ENCODE measurements at places on chromosomes 6 and 20.

GRCh38 chr6:9948678-9949077 lies 466.2 kb downstream of the TFAP2A start:
- no peak for DNase-seq

DNA sequence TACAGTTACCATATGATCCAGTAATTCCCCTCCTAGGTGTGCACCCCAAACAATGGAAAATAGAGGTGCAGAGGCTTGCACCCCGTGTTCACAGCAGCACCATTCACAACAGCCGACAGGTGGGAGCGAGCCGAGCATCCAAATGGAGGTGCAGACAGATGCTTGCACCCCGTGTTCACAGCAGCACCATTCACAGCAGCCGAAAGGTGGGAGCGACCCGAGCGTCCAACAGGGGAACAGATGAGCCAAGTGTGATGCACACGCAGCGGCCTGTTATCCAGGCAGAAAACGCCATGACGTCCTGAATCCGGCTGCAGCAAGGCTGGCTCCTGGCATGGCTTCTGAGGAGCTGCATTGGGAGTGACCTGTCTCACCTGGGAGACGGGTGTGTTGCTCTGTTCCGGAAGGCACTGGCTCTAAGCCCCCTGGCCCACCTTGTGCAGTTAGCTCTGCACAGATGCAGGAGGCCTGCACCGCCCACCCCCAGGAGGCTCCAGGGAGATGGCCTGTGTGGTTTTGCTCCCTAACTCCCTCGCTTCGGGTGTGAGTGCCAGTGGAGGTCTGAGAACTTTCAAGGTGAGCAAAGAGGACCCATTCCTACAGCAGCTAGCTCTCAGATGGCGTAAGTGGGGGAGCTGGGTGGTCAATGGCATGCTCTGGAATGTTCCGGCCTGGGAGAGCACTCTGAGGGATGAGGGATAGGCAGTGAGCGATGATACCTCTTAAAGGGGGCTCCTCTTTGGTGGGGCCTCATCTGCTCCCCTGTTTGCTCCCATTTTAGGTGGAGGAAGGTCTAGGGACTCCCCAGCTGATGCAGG lies 47.8 kb upstream of the FRMD1 start:
- DNase-seq: no peak

DNA sequence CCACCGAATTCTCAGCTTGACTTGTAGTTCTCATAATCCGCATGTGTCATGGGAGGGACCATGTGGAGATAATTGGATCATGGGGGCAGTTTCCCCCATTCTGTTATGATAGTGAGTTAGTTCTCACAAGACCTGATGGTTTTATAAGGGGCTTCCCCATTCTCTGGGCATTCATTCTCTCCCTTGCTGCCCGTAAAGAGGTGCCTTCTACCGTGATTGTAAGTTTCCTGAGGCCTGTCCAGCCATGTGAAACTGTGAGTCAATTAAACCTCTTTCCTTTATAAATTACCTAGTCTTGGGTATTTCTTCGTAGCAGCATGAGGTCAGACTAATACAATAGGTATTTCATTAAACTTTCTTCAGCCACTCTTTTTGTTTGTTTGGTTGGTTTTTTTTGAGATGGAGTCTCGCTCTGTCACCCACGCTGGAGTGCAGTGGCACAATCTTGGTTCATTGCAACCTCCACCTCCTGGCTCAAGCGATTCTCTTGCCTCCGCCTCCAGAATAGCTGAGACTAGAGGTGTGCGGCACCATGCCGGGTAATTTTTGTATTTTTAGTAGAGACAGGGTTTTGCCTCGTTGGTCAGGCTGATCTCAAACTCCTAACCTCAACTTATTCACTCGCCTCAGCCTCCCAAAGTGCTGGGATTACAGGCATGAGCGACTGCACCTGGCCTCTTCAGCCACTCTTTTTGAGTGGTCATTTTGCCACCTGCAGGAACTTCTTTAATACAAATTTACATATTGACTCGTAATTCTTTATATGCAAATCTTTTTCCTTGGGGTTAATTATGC lies 36.3 kb downstream of the GSTA2 start:
- DNase-seq: no peak

DNA sequence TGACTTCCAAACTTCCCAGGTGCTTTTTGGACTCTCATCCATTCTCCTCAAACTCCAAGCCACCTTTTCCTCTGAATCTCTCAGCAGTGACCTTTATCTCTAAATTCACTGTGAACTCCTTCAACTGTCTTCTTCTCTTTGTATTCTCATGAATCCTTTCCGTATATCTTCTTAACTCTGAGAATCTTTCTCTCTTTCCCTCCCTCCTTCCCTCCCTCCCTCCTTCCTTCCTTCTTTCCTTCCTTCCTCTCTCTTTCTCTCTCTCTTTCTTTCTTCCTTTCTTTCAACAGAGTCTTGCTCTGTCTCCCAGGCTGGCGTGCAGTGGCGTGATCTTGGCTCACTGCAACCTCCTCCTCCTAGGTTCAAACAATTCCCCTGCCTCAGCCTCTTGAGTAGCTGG lies 4.3 kb upstream of the PRELID3B start:
- no peak for DNase-seq

- DNase-seq: no peak
Observed at GRCh38 chr6:161696801-161697200, 422.9 kb upstream of the AGPAT4 start.

DNA sequence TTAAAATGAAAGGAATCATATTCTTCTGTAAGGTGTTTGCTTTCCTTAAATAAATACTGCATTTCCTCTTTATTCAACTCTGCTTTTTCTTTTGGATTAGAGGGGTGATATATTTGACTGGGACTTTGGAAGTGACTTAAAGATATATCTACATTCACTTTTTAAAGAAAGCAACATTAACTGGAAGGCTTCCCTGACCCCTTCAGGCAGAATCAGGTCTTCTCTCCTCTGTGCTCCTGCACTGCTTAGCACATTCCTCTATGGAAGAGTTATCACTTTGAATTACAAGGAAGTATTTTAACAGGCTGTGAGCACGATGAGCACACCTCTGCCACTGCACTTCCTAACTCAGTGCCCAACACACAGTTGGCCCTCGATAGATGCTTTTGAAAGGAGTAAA lies 59.2 kb upstream of the POU3F2 start:
- no peak for DNase-seq

GRCh38 chr6:44148306-44148705 lies 10.3 kb upstream of the CAPN11 start:
- DNase-seq: no peak

- no peak for DNase-seq
Observed at GRCh38 chr6:145802141-145802540, 12.5 kb downstream of the FBXO30 start.

DNA sequence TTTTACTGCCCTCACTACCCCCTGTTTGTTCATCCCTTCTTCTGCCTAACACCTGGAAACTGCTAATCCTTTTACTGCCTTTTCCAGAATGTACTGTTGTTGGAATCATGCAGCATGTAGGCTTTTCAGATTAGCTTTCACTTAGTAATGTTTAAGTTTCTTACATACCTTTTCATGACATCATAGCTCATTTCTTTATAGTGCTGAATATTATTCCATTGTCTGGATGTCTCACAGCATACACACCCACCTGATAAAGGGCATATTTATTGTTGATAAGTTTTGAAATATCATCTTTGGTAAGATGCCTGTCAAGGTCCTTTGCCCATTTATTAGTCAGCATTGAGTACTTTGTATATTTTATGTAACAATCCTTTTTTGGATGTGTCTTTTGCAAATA lies 588.2 kb upstream of the NRSN1 start:
- DNase-seq: no peak

- no peak for DNase-seq
Observed at GRCh38 chr6:72977114-72977513, 248.2 kb downstream of the KHDC1L start.

DNA sequence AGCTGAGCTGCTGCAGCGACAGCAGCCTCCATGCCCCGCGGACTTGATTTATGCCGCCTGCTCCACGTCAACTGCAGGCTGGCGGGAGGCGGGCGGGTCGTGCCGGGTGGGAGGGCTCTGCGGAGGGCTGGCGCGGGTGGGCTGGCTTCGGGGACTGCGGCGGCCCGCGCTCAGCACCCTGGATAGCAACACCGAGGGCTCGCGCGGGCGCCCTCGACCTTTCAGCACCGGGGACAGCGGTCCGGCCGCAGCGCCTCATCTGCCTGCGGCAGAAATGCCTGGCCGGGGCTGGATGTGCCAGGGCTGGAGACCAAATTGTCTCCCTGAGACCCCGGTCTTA lies 792 bp downstream of the SNAP25 start:
- peak; percentile 89 for DNase-seq

GRCh38 chr20:24277196-24277595 lies 192.2 kb upstream of the SYNDIG1 start:
- no peak for DNase-seq

GRCh38 chr20:47863315-47863965 lies 78.2 kb upstream of the SULF2 start:
- DNase-seq: no peak

DNA sequence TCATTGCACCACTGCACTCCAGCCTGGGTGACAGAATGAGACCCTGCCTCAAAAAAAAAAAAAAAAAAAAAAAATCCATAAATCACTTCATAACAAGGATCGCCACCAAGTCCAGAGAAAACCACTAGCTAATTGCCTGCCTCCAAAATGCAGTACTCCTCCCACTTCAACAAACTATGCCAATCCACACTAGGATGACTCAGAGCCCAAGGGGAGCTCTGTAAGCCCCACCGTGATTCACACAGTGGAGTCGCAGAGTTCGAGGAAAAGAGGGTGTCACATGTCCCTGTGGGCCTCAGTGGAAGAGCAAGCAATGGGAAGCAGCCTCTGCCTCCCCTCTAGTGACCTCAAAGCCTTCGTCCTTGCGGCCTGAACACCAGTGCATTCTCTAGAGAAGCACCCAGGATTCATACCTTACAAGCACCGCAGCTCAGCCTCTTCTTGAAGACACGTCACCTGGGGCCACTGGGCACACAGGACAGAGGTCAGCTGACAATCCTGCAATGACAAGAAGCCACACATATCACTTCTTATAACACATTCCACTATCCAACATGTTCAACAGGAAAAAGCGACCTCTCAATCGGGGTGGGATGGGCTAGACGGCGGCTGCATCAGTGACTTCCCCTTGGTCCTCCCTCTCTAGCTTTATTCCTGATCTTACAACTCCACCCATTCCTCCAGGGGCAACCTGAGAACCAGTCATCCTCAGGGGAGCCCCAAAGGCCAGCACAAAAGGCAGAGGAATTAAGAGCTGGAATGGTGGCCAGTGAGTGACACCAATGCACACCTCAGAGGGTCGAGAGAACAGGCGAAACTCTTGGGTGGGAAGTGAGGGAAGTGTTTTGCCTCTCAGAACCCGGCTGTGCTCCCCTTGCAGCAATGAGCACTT lies 8.9 kb downstream of the SNHG17 start:
- DNase-seq: no peak

DNA sequence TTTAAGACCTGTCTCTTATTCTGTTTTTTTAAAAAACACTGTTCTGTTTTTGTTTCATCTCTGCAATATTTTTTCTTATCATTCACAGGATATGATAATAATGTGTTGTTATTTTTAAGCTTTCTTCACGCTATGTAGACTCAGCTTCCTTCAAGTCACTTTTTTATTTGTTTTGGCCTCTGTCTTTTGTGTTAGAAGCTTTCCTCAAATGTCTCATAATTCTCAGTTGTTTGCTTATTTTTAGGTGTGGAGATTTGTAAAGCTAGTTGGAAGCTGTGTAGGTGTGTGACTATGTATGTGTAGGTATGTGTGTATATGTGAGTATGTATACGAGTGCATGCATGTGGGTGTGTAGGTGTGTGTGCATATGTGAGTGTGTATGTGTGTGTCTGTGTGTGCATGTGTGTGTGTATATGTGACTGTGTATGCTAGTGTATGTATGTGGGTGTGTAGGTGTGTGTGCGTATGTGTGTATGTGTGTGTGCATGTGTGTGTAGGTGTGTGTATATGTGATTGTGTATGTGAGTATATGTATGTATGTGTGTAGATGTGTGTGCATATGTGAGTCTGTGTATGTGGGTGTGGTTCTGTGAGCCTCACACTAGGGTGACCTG lies 16.3 kb upstream of the VEGFA start:
- no peak for DNase-seq

- DNase-seq: no peak
Observed at GRCh38 chr20:50673466-50674137, 17.7 kb downstream of the RIPOR3 start.

GRCh38 chr20:17449031-17449430 lies 82.1 kb downstream of the BFSP1 start:
- DNase-seq: no peak

DNA sequence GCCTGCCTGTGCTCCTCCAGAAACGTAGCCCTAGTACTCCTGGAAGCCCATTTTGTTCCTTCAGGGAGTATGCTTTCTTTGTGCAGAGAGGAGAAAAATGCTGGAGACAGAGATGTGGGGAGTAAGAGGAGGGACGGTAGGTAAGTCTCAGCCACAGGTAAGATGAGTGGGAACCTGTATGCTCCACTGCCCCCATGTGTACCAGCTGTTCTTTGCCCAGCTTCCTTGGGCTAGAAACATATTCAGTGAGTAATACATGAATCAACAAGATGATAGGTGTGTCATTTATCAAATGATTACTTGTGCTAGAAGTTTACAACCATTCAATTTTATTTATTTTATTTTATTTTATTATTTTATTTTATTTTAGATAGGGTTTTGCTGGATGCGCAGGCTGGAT lies 13.6 kb upstream of the CEP85L start:
- no peak for DNase-seq

DNA sequence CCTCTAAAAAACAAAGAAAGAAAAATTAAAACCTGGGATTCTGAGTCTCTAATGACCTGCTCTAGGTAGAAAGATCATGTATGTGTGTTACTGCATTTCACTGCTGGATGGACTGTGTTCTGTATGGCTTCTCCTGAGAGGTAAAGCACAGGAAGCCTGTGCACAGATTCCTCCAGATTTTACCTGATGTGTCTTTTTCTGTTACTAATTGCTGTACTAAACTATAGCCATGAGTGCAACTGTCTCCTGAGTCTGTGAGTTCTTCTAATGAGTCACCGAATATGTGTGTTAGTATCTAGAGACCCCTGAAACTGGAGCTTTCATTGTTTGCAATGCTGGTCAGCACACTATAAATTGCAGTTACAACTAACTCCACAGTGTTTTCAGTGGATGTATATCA lies 270.8 kb downstream of the CDKAL1 start:
- DNase-seq: no peak
